AG04449 (cell line): ENCODE measurements at places on chromosomes 12 and 14.

- DNase-seq: no peak
Observed at GRCh38 chr12:93360688-93361087, 17.0 kb upstream of the NUDT4 start.

GRCh38 chr14:81523616-81524015, 10.0 kb downstream of the SEL1L start:
- no peak for DNase-seq

- no peak for DNase-seq
Observed at GRCh38 chr14:105187935-105188524, 6.9 kb upstream of the NUDT14 start.

DNA sequence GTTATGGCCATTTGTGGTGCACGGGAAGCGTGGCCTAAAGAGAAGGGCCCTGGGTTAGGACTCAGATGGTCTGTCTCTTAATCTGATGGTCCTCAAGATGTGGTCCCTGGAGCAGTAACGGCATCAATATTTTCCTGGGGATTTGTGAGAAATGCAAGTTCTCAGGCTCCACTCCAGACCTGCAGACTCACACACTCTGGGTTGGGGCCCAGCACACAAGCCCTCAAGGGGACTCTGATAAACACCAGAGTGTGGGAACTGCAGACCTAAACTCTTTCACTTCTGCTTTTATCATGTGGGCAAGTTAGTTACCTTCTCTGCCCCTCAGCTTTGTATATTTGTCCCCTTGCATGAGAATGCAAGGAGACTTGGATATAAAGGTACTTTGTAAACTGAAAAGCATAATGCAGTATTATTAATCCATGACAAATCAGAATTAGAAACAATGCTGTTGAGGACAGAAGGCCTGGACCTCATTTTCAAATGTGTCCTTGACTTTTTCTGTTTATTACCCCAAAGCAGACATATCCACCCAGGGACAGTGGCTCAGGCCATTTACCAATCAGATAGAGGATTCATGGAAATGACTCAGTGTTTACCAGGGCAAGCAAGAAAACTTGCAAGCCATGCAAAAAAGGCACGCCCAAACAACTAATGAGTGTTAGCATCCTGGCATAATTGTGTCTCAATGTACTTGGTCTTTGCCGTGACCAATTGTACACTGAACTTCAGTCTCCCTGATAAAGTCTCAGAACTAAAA, 157.0 kb downstream of the ASCL1 start:
- DNase-seq: no peak

- no peak for DNase-seq
Observed at GRCh38 chr12:114799574-114800487, 115.9 kb upstream of the TBX3 start.

DNA sequence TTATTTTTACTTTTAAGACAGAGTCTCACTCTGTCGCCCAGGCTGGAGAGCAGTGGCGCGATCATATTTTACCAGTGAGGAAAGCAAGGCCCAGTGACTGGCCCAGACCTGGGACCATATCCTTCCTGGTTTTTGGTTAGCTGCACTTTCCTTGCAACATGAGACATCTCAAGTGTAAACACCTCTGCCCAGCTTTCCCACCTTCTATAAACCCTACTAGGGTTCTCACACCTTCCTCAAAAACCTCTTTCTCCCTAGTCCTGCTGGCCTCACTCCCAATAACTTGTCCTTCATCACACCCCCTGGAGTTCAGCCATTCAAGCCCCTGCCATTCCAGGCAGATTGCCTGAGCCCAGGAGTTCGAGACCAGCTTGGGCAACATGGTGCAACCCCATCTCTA, 10.3 kb upstream of the PRPH start:
- no peak for DNase-seq

DNA sequence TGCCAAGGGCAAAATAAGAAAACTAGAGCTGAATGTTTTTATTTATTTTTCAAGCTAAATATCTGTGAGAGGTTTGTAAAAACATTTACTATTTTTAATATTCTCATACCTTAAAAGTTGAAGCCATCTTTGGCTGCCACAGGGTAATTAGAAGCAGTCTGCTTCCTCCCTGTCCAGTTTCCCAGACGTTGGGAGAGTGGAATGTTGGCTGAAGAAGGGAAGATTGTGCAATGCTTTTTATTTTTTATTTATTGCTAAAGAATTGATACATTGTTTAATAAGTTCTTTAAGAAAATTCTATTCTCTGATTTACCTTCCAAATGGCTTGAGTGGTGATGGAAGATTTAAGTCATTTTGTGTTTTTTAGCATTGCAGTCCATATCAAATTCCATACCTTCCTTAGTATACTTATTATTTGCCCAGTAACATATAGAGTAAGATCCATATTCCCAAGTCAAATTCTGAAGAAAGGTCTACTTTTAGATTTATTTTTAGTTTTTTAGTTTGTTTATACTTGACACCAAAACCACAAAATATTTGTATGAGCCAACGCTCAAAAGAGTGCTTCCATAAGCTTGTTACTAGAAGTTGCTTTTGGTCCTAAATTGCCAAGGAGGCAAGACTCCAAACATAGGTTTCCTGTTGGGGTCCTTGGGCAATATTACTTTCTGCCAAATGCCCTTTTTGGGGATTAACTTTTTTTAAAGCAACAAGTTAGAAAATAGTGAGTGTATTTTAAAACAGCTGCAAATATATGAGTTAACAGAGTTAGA, 124.0 kb upstream of the CPM start:
- DNase-seq: no peak

- DNase-seq: no peak
Observed at GRCh38 chr12:108599541-108599940, 1.7 kb upstream of the TMEM119 start.

GRCh38 chr12:110677206-110677911, 11.6 kb downstream of the HVCN1 start:
- DNase-seq: no peak

GRCh38 chr14:65137648-65138307, 35.5 kb upstream of the MAX start:
- no peak for DNase-seq

DNA sequence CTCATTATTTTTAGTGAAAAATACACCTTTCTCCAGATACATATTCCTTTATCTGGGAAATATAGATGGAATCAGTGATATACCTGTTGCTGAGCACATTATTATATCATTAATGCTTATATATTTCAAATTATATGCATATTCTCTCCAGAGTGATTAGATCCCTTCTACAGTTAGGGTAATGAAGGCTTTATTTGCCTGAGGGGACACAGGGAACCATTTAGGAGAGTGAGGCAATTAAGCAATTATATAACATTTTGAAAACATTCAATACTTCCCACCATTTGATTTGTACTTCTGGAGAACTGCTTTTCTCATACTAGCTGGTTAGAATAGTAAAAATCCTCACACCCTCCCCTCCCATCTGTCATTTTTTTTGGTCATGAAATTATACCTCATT, 212.8 kb upstream of the NOVA1 start:
- no peak for DNase-seq

- no peak for DNase-seq
Observed at GRCh38 chr12:38811814-38812356, 93.5 kb downstream of the CPNE8 start.

GRCh38 chr14:35189422-35189821, 67.1 kb downstream of the PRORP start:
- no peak for DNase-seq

GRCh38 chr12:131751335-131751734, 40.4 kb downstream of the SFSWAP start:
- DNase-seq: no peak

DNA sequence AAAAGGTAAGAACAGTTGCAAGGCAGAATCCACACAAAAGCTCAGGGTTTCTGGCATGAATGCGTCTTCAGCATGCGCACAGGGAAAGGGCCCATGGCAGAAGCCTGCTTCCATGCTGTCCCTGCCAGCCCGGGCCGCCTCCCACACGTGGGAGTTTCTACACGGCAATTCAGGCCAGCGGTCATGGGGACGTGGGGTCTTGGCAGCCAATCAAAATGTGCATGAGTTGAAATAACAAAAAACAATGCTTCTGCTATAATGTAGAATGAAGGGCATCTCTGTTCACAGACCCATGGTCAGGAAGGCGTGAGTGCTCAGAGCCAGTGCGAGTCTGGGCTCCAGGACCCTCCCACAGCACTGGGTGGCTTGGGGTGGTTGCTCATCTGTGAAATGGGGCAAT, 28.6 kb downstream of the AMN start:
- no peak for DNase-seq

DNA sequence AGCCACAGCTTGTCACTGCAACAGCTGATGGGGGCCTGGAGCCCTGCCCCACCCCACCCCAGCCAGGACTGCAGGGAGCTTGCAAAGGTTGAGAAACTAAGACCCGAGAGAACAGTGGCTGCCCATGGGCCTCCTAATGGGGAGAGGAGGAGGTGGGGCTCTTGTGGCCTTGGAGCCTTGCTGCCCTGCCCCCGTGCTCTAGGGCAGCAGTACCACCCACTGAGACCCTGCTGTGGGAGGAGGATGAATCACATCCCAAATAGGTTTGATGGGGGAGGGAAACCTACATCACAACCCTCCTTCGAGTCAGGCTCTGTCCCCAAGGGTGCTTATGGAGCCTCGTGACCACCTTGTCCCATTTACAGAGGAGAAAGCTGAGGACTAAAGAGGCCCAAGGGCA, 15.9 kb downstream of the HHIPL1 start:
- no peak for DNase-seq

- no peak for DNase-seq
Observed at GRCh38 chr14:100052819-100053218, 12.4 kb upstream of the EVL start.

GRCh38 chr14:103925316-103925715, 2.9 kb upstream of the TDRD9 start:
- DNase-seq: no peak

GRCh38 chr14:90545966-90546751, 149.3 kb downstream of the CALM1 start:
- no peak for DNase-seq

GRCh38 chr12:124898200-124898922, 16.1 kb downstream of the UBC start:
- DNase-seq: no peak
